Astrocyte (in vitro differentiated cells and primary cell): ENCODE measurements at places on chromosomes 12 and 14. TPM values are rescaled to one million over a fixed set of nuclear protein-coding genes. Genes with fewer than 3 reads are reported as not detected.

DNA sequence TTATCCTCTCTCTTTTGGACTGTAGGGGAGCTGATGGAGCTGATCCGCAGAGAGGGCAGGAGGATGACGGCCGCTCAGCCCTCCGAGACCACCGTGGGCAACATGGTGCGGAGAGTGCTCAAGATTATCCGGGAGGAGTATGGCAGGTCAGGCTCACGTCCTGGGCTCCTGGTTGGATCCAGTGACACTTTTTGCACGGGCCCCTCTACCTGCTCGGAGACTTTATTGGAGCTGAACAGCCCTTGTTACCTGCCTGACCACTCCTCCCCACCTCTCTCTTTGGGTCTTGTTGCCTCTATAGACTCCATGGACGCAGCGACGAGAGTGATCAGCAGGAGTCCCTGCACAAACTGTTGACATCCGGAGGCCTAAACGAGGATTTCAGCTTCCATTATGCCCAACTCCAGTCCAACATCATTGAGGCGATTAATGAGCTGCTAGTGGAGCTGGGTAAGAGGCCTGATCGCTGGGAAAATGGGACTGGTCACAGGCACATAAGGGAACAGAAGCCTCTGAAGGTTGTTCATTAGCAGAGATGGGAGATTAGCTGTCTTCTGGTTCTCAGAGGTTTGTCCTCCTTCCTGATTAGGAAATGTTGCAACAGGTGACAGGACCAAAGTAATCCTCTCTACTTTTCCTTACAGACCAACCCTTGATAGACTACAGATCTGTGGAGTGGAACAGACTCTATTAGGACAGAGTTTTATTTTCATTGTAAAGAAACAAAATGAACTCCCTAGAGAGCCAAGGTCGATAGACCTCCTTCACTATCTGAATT is 718 bp downstream of the EIF2B2 start:
- peaks cover 32% of the 10 kb centered on the region for H3K36me3 ChIP-seq
- DNase-seq = no peak
- peak overlapping the region; percentile 67 for H3K27ac ChIP-seq

- no peak overlapping the region for H3K27ac ChIP-seq
- H3K4me1 ChIP-seq = peaks cover 9% of the 10 kb centered on the region
- no peak overlapping the region for H3K4me3 ChIP-seq
- no peaks in the 10 kb centered on the region for H3K36me3 ChIP-seq
Observed at GRCh38 chr14:96243785-96244184, 12.2 kb upstream of the BDKRB1 start.

GRCh38 chr14:74582910-74583581 is 29.0 kb downstream of the LTBP2 start:
- H3K4me1 ChIP-seq = peaks cover 41% of the 10 kb centered on the region
- DNase-seq = no peak
- H3K36me3 ChIP-seq = peaks cover 14% of the 10 kb centered on the region
- H3K4me3 ChIP-seq = no peak overlapping the region
- peak overlapping the region; percentile 39 for H3K27ac ChIP-seq
- no peaks in the 10 kb centered on the region for H3K27me3 ChIP-seq

DNA sequence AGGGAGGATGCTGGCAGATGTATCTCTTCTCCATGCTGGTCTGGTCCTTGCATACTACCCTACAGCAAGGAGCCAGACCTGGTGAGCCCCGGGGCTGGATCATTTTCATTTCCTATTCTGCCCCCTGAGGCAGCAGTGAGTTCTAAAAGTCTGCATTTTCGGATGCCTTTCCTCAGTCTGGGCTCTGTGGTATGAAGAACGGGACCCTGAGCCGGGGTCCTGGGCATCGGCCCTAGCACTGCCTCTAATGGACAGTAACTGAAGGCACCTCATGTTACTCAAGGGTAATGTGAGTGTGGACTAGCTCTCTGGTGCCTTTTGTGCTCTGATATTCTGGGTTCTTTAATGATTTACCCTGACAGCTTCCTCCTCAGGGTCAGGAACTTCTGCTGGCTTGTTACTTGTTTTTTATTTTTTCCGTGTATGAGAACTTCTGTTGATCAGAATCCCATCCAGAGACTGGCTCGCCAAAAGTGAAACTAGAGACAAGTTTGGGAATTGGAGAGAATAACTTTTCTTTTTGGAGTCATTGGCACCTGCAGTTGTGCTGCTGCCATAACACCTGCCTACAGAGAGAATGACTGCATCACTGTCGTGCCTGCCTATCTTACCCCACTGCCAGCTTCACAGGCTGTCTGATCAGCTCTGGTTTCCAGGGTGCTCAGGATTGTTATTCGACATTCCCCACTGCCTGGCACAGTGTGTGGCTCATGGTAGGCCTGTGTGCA is 62.3 kb downstream of the SUSD6 start:
- DNase-seq = no peak
- H3K27ac ChIP-seq = no peak overlapping the region
- no peak overlapping the region for H3K4me3 ChIP-seq

DNA sequence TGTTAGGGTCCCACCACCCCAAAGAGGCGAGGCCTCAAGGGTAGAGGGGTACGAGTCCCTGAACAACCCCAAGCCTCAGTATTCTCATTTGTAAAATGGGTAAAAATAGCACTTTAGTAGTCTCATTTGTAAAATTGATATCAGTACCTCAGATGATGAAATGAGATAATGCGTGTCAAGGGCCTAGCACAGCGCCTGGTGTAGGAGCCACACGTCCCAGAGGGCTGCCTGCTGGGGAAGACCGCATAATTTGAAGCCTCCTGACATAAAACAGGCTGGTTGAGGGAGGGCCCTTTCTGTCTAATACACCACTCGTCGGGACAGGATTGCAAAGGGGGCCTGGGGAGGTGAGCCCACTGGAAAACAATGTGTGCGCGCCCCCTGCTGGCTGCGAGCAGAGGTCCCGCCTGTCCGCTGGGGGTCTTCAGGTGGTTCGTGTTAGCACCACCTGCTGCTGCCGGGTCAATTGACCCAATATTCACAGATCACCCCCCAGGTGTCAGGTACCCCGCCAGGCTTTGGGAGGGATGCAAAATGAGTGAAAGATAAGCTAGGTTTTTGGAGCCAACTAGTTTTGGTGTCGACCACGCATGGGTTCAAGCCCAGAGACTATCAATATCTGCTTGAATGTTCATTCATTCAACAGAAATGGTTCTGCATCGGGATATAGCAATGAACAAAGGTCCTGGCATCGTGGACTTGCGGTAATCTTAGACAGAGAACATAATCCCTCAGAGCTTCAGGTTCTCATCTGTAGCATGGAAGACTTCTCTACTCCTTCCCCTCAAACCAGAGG is 24.7 kb upstream of the IRF2BPL start:
- no peak overlapping the region for H3K27ac ChIP-seq
- DNase-seq = peak; percentile 58
- H3K4me1 ChIP-seq = peaks cover 7% of the 10 kb centered on the region
- no peaks in the 10 kb centered on the region for H3K27me3 ChIP-seq
- no peaks in the 10 kb centered on the region for H3K36me3 ChIP-seq

MYH6 gene
- total RNA-seq = not detected in 2 replicates

ESR2 gene
- total RNA-seq = 0.16 TPM in 1 of 2 replicates, not detected in the other

BCL7A gene
- 8.5 and 9.6 TPM in 2 replicates for total RNA-seq
